ENCODE measurements at places on chromosomes 13 and 19.

DNA sequence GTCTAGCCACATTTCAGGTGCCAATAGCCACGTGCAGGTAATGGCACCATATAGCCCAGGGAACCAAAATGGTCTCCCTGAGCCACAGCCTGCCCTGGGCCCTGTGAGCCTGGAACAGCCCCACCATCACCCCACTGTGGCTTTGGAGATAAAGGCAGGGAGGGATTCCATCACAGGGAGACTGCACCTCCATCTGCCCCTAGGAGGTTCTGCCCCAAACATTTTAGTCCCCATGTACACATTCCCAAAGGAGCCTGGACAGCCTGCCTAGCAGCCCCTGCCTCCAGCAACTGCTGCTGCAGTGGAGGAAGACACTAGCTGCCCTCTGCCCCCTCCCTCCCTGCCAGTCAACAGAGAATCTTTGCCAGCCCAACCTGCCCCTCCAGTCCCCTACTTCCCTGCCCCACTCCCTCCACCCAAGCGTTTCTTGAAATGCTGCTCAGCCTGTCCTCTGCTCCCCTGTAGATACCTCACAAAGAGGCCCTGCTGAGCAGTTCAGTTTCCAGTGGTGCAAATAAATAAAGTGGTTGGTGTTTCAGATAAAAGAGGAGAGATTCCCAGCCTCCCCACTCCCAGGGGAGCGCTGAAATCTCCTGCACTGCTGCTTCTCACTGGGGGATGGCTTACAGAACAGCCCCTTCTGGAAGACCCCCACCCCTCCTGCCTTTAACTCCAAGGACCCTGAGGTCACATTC, 921.8 kb downstream of the UQCRFS1 start:
- DNase-seq: no peak

DNA sequence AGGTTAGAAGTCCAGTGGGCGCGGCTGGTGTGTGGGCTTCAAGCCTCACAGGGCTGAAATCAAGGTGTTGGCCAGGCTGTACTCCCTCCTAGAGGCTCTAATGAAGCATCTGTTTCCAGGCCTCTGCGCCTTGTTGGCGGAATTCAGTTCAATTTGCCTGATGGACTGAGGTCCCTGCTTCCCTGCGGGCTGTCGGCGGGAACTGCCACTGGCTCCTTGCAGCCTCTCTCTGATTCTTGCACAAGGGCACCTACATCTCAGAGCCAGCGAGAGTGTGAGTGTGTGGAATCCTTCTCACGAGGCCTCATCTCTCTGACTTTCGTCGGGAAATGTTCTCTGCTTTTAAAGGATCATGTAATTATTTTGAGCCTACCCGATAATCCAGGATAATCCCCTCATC, 128.6 kb downstream of the DLEU7 start:
- no peak for DNase-seq

DNA sequence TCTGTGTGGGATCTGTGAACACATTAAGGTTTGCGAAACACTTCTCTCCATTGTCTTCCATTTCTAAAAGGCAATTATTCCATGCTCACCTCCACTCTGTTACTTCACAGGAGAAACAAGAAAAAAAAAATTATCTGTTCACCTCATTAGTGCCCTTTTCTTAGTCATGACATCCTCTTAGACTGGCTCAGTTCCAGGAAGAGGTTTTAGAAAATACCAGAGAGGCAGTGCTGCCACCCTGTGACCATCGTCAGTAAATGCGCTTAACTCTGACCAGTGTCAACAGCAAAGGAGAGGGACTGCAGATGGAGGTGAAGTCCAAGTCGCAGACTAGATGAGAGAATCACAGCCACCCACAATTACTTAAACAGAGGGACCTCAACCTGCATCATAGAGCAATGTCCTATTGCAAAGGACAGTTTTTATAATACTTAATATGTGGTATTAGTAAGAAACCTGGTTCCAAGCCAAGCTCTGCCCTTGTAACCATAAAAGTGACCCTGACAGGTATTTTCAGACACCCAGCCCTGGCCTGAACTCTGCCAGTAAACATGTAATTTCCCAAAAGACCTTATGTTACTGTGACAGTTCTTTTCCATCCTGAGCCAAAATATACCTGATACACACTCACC, 19.4 kb downstream of the CEACAM21 start:
- peak; percentile 68 for DNase-seq

DNA sequence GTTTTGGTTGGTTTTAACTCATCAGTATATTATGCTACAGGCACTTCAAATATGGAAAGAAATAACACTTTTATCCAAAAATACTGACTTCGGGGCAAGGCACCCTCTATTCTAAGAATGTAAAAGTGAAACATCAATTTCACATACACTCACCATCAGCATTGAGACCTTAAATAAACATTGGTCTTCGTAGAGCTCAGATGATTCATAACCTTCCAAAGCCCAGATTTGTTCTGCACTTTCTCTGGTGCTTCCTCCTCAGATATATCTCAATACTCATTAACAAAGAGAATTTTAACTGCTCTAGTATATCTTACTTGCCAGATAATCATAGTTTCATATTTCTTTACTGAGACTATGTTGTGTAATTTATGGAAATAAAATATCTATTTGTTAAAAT, 794.3 kb downstream of the LIG4 start:
- DNase-seq: no peak

- no peak for DNase-seq
These were observed 28.9 kb downstream of the ZNF541 start for GRCh38 chr19:47544075-47544474.

- no peak for DNase-seq
These were observed 61.0 kb upstream of the F7 start for GRCh38 chr13:113044391-113045114.

DNA sequence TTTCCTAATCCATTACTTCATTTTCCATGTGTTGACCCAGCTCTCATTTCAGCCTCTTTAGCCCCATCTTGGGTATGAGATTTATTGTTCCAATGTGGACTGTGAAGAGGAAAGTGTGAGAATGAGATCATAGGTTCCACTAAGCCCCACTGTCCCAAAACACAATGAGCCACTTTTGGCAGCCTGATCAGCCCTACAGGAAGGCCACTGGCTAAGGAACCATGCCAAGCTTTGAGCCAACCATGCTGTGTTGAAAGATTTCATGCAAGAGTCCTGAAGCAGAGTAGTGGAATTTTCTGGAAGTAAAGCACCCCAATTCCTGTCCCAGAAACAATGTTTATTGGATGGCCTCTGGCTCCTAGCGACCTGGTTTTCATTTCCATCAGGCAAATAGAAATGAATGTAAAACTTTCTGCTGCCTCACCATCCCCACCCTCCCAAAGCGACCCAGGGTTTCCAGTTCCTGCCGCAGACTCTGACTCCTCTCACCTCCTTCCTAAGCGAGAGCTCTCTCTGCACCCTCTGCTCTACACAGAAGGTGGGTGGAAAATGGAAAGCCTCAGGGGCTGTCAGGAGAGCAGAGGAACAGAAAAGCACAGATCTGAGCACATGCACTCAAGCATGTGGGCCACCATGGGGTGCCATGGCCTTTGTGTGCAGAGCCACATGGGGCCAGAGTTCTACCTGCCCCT, 73.1 kb downstream of the KCTD12 start:
- no peak for DNase-seq

- DNase-seq: no peak
These were observed 314.3 kb upstream of the HTR2A start for GRCh38 chr13:47211106-47211505.

DNA sequence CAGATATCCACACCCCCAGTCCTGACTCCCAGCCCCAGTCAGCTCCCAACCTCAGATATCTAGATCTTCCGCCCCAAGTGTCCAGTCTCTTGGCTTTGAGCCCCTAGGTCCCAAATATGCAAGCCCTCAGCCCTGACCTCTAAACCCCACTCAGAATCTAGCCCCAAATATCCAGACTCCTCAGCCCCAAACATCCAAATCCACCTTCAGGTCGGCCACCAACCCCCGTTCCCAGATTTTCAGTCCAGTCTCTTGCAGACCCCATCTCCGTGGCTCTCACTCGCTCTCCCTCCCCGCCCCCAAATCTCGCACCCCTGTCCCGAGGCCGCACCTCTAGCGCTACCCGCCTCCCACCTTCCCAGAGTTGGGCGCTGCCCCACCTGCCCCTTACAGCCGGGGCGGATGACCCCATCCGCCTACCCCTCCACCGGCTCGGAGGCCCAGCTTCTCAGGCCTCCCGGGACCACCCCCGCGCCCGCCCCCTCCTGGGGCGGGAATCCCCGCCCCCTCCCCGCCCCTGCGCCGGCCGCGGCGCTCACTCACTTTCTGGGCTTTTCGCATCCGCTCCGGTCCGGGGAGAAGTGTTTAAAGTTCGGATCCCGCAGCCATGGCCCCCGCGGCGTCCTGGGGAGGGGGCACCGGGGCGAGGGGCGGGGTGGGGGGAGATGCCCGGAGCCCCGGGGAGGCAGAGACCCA, 604 bp downstream of the ERFL start:
- peak; percentile 37 for DNase-seq

DNA sequence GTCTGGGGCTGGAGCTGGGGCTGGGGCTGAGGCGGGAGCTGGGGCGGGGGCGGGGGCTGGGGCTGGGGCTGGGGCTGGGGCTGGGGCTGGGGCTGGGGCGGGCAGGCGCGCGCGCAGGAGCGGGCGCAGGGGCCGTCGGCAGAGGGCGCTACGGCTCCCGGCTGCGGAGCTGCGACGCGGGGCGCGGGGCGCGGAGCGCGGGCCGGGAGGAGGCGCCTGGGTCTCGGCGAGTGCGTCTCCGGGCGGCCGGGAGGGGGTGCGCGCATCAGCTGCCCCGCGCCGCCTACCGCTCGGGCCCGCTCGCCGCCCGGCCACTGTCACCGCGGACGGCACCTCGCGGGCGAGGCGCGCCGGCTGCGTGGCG, 422 bp upstream of the MTUS2 start:
- peak; percentile 60 for DNase-seq

DNA sequence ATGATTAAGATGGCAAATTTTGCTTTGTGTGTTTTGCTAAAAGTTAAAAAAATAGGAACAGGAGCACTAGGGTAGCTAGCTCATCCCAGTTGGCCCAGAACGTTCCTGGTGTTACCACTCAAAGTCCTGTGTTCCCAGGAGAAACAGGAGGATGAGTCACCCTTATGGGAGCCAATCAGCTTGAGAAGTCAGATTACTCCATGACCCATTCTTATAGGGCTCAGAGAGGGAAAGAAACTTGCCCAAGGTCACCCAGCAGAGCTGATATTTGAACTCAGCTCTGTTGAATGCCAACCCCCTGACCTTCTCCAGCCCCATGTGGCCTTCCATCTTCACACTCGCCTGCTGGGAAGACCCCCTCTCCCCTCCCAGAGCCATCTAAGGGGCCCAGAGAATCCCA, 13.0 kb downstream of the NMRK2 start:
- no peak for DNase-seq

- DNase-seq: no peak
These were observed 40.7 kb downstream of the IRS2 start for GRCh38 chr13:109745702-109746101.

- no peak for DNase-seq
These were observed 3.3 kb downstream of the FCER2 start for GRCh38 chr19:7698583-7698982.

DNA sequence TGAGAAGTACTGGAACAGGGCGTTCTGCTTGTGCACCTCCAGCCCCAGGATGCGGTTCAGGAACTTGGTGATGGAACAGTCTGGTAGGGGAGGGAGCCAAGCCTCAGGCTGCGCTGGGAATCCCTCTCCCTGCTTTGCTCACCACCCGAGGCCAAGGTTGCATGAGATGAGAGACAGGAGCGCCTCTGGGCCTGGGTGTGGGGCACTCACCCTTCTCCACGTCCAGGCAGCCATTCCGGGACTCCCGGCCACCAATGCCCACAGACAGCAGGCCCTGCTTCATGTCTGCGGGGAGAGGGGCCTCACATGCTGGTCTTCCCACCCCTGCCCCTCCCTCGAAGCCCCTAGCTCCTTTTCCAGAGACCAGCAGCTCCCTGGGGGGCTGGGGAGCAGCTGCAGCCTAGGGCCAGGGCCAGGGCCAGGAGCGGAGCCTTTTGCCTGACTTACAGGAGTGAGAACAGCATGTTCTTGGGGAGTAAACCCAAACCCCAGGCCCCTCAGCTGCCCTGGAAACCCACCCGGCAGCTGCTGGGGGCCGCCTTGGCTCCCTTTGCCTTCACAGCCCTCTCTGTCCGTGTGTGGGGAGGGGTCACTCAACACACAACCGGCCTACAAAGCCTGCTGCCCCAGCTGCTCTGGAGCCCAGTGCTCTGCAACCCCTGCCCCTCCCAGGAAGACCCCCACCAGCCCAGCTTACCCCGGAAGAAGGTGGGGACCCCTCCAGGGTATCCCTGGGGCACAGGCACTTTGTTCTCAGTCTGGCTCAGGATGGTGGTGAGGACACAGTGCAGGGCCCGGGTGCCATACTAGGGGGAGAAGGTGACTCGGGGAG, 7.2 kb downstream of the GPX4 start:
- DNase-seq: no peak

DNA sequence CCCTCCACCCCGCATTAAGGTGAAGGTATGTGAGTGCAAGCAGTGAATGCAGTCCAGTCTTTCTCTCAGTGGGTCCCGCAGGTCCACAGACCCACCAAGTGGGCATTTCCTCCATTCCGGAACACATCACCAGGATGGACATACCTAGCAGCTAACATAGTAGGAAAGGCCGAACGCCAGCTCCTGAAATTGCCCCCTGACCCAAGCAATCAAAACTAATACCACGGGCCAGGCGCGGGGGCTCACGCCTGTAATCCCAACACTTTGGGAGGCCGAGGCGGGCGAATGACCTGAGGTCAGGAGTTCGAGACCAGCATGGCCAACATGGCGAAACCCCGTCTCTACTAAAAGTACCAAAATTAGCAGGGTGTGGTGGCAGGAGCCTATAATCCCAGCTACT, 71.7 kb upstream of the VSTM2B start:
- no peak for DNase-seq

GRCh38 chr13:99230991-99231390, 27.2 kb downstream of the GPR18 start:
- DNase-seq: no peak

DNA sequence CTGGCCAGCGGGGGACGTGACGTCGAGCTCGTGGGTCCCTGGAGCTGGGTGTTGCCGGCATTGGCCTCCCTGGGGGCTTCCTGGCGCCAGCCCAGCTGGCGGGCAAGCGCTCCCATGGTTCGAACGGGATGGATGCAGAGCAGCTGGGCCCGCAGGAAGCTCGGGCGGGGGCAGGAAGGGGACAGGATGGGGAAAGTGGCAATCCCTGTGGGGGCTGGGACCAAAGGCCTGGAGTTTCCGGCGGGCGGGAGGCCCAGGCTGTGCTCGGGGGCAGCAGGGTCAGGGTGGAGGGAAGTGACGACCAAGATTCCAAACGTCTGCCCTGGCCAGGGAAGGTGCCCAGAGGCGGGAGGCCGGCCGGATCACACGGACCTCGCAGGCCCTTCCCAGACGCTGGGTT, 19.3 kb downstream of the PALM start:
- no peak for DNase-seq

- DNase-seq: no peak
These were observed 101.0 kb upstream of the SPRY2 start for GRCh38 chr13:80441968-80442367.
